ENCODE measurements at places on chromosomes 16 and 17.
A peak's percentile ranks its signal among the peaks of the same experiment; 100 is the strongest.

DNA sequence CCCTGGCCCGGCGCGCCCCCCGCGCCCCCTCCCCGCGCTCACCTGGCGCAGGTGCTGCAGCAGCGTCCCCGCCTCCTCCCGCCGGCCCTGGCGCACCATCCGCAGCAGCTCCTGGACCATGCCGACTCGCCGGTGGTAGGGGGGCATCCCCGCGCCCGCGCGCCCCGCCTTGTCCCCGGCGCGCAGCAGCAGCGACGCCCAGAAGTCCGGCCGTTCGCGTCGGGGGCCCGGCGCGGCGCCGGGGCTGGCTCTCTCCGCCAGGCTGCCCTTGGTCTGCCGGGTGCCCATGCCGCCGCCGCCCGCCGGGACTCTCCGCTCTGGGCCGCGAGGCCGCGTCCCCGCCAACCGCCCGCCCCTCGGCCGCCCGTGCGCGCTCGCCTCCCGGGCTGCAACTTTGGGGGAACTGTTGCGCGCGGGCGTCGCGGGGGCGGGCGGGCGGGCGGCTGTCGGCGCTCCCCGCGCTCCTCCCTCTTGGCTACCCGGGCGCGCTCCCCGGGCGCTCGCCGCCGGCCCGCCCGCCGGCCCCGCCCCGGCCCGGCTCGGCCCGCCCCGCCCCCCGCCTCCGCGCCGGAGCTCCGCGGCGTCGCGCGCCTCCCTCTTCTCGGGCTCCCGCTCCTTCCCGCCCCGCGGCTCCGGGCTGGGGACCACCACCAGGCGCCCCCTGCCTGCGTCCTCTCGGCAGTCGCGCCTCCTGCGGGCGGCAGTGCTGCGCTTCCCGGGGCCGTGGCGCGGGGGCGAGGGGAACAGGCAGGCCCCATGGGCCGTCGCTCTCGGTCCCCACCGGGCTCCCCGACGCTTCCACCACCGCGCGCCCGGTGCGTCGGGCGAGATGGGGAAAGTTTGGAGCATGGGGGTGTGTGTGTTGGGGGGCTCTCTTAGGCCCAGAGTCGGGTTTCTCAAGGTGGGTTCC, at the start of gene LRRC75A:
TSS of gene LRRC75A (minus strand) at position 491 of the 910 bp plus-strand sequence. CDS start at position 288, 203 bp downstream.
- DNase-seq = no peak

- DNase-seq = no peak
These were observed 14.8 kb upstream of the OSGIN1 start for GRCh38 chr16:83937922-83938885.

DNA sequence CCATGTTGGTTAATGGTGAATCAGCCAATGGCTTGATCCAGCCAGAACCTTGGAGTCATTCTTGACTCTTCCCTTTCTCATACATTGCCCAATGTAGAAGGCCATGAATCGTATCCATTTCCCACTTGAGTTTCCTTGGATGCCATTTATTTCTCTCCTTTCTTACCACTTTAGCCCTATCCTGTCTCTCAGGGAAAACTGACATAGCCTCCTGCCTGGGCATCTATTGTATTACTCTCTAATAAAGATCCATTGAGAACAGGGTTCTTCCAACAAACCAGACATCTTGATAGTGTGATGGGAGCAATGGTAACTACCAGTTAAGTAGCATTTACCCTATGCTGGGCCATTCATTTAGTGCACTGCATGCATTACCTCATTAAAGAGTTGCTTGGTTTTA, 104.2 kb upstream of the CDH11 start:
- DNase-seq = no peak

- DNase-seq = no peak
These were observed 32.4 kb downstream of the TIMM22 start for GRCh38 chr17:1029196-1029921.

- no peak for DNase-seq
These were observed 1.1 kb upstream of the MEAK7 start for GRCh38 chr16:84505249-84506187.

- DNase-seq = no peak
These were observed 16.4 kb upstream of the CCL23 start for GRCh38 chr17:36034127-36034526.

DNA sequence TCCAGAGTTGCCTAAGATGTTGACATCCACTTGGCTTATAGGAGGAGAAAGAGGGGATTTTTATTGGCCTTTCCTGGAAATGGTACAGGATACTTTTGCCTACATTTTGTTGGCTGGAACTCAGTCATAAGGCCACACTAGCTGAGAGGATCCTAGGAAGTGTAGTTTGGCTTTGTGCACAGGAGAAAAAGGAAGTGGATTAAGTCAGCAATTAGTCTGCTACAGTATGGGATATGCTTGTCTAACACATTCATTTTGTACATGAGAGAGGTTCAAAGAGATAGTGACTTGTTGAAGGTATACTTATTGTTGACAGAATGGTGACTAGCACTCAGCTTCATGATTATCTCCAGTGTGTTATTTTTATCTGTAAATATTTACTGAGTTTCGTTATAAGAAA, 10.3 kb downstream of the UTP18 start:
- DNase-seq = no peak

DNA sequence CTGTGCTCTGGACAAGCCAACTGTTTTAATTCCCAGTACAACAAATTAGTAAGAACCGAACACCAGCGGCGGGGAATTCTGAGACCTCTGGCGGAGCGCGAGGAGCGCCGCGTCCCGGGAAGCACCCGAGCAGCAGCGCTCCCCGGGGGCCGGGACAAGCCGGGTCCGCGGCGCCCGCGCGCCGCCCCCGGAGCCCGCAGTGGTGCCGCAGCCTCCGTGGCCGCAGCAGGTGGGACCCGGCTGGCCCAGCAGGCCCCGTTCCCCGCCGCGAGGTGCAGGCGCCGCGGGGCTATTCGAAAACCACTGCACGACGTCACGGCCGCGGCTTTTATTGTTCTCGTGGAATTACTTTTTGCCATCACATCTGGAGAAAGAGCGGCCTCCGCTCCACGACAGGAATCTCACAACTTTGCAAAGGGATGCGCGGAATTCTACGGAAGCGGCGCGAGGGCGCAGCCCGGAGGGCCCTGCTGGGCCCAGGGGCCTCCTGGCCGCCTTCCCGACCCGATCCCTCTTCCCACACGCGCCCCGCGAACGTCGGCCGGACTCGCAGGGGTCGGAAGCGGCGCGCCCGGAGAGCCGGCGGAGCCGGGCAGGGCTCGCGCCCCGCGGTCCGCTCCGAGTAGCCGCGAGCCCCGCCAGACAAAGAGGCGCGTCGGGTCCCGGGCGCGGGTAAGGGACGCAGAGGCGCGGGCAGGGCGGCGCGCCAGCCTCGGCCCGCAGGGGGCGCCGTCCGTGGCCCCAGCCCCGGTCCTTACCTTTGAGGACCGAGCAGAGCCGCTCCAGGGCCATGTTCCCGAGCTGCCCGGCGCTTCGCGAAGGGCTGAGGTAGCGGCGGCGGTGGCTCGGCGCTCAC, 696 bp downstream of the NETO2 start:
- DNase-seq = no peak

- no peak for DNase-seq
These were observed 10.4 kb downstream of the SP2 start for GRCh38 chr17:47906443-47906842.

GRCh38 chr16:49352892-49353291, 20.7 kb upstream of the C16orf78 start:
- DNase-seq = no peak

DNA sequence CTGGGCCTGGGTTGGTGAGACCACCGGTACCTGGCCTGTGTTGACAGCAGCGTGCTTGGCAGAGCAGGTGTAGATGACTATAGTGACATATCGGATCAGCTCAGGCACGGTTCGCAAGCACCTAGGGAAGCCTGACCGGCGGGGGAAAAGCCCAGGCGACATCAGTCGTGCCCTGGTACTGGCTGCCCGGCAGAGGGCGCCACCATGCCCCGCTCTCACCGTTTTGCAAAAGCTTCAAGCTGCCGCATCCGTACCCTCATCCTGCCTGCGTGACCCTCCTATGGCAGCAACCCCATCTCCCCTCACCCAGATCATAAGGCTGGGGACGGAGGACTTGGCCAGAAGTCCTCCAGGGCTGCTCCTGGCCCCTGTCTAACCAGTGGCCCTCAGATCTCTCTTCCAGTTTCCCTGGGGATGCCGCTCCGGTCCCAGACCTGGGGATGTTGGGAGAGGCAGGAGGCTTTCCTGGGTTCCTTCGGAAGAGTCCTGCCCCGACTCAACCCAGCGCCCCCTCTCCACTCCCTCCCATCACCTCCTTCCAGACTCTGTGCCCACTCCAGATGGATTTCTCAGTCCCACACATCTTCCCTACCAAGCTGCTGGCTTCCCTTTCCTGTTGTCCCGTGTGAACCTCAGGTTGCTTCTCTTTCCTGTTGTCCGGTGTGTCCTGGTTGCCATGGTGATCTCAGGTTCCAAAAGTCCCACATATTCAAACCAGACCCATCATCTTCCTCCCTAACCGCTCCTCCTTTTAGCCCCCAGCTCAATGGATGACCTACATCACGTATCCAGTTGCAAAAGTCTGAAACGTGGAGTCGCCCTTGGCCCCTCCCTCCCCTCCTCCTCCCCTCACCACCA, 13.7 kb downstream of the ALOX12B start:
- peak; percentile 55 for DNase-seq

- no peak for DNase-seq
These were observed 19.1 kb upstream of the RASD1 start for GRCh38 chr17:17514993-17515933.

DNA sequence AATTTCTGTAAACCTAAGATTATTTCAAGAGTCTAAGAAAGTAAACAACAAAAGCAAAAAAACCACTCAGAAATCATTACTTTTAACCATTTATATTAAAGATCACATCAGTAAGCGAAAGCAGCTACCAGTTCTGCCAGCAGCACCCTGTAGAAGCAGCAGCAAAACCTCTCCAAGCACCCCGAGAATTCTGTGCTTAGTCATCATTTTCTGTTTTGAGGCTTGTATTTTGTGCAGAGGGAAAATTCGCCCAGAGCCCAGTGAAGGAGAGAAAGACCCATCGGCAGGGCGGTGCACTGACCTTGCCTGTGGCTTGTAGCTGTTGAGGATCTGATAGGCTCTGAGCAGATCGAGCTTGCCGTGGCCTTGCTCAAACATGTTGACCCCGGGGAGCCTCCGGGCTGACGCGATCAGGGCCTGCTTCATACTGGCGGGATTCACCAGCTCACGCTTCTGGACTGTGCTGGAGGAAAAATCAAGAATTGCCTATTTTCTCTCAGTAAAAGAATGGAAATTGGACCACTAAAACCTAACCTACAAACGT, 35.2 kb downstream of the MBTPS1 start:
- DNase-seq = no peak

GRCh38 chr16:68517606-68518166, 21.4 kb upstream of the ZFP90 start:
- DNase-seq = no peak

GRCh38 chr17:44467108-44467507, 36.1 kb downstream of the GPATCH8 start:
- DNase-seq = no peak

DNA sequence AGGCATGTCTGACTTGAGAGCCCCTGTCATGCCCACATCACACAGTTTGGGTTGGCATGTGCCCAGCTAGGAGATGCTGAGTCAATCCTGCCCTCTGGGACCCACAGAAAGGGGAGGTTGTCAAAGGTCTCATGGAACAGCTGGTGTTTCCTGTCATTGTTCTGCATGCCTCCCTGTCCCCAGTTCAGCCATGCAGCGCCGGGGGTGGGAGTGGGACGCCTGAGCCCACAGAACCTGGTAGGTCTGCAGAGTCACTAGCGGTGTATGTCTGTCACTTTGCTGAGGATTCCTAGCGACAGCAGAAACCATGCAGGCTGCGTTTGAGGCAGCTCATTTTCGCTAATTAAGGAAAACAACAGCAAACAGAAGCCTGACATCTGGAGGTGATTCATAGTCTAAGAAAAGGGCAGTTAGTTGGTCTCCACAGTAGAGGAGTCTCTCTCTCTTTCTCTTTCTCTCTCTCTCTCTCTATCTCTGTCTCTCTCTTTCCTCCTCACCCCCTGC, 19.6 kb upstream of the CCL1 start:
- peak; percentile 29 for DNase-seq

DNA sequence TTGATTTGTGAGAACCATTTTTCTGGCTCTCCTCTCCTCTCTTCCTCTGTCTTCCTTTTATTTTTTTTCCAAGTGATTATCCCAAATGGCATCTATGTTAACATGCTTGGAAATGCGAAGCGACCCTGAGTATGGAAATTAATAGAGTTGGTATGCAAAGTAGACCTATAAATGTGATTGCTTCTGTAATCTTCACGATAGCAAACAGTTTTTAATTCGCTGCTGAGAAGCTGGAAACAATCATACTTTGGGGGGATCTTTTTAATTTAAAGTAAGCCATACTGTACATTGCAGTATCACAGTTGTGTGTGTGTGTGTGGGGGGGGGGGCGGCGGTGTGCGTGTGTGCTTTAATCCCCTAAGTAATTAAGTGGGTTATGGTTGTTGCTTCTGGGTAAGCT, 233.3 kb downstream of the CDH13 start:
- no peak for DNase-seq

- DNase-seq = no peak
These were observed 34.7 kb downstream of the ADCY9 start for GRCh38 chr16:4081521-4082021.

DNA sequence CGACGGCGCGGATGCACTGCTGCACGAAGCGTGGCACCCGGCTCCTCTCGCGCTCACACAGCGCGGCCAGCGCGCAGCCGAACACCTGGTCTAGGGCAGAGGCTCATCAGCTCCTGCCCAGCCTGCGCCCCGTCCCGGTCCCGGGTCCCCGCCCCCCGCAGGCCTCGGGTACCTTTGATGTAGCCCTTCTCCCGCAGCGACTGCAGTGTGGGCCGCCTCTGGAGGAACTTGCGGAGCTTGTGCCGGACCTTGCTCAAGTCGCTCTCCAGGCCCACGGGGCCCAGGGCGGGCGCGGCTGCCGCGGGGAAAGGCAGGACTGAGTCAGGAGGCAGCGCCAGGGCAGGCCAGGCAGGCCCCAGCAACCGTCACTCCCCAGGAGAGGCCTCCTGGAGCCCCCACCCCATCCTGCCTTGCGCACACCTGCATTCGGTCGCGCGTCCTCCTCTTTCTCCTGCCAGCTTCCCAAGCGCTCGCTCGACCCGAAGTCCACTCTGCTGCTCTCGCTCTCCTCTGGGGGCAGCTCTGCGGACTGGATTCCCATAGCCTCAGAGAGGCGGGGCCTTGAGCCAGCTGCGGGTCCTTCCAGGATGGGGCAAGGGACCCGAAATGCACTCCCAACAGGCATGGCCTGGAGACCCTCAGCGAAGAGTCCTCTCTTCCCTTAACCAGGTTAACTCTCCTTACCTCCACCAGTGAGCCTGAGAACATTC, 36.0 kb downstream of the ARHGAP27 start:
- DNase-seq = no peak

- DNase-seq = no peak
These were observed 13.8 kb upstream of the ABCC3 start for GRCh38 chr17:50620858-50621257.
